Effector memory CD4-positive, alpha-beta T cell (primary cell): ENCODE measurements at places on chromosomes 7 and 10.

- no peak for DNase-seq
Observed at GRCh38 chr7:8384901-8385300, 48.5 kb upstream of the NXPH1 start.

- DNase-seq: no peak
Observed at GRCh38 chr7:139830292-139830691, 1.2 kb downstream of the TBXAS1 start.

DNA sequence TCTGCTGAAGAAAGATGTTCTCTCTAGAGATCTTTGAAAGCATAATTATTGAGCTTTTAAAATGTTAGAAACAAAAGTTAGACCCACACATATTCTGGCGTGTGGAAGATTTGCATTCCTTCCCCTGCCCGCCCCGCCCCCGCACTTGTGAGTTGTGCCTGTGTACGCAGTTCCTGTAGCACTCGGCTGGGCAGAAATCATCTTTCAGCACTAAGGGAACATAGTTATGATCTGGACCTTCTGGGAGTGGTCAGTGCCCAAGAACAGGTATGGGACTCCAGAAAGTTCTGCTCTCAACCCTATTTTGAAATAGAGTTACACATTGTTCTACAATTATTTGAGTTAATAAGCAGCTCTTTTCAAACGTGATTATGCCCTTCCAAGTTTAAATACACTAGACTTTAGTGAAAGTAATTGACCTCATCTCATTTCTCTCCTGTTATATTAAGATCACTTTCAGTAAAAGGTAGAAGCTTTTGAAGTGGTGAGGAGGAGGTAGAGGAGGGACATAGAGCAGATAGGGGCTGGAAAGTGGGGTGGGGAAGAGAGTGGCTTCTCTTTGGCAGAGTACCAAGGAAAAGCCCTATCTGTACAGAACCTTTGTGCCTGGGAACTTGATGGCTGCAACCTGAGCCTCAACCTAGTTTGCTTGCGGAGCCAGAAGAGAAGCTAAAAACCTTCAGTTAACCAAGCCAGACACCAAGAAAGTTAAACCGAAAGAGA is 5.7 kb downstream of the BLVRA start:
- DNase-seq: no peak

GRCh38 chr10:91887272-91888076 is 21.8 kb downstream of the FGFBP3 start:
- no peak for DNase-seq

DNA sequence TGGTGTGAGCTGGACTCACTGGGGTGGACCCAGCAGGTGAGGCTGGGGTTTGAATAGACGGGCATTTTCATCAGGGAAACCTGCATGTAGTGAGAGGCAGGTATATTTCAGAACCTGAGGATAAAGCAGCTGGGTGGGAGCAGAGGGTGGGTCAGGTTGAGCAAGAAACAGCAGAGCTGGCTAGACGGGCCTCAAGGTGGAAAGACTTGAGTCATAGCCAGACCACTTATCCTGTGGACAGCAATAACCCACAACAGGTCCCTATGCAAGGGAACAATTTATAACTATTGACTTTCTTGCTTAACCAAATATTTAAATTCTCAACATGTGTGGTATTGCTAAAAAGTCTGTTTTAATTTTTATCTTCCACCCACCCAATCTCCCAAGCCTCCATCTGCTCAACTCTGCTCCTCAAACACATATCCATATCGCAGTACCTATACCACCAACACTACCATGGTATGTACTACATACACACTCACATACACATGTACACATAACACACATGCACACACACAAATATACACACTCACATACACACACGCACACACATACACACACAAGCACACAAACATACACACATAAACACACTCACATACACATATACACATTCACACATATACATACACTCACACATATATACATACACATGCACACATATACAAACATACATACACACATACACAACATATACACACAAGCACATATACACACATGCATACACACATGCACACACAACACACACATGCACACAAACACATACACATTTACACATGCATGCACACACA is 129.0 kb upstream of the C7orf33 start:
- no peak for DNase-seq

GRCh38 chr10:51034769-51035168 is 39.5 kb upstream of the PRKG1 start:
- DNase-seq: no peak

- DNase-seq: no peak
Observed at GRCh38 chr10:124739986-124740368, 4.2 kb downstream of the FAM53B start.

DNA sequence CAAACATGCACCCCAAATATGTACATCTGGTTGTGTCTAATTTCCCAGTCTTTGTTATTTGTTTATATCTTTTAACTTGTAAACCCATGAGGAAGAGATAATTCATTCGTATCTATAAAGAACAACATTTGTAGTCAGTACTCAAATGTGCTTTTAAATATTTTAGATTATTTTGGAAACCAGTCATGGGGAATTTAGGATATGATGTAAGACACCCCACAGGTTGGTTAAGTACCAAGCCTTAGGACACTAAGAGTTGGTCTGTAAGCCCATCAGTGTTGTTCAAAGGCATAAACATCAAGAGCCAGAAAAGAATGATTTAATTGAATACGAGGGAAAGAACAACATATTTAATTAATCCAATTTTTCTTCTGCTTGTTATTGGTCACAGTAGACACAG is 421.1 kb upstream of the SEMA3C start:
- no peak for DNase-seq

DNA sequence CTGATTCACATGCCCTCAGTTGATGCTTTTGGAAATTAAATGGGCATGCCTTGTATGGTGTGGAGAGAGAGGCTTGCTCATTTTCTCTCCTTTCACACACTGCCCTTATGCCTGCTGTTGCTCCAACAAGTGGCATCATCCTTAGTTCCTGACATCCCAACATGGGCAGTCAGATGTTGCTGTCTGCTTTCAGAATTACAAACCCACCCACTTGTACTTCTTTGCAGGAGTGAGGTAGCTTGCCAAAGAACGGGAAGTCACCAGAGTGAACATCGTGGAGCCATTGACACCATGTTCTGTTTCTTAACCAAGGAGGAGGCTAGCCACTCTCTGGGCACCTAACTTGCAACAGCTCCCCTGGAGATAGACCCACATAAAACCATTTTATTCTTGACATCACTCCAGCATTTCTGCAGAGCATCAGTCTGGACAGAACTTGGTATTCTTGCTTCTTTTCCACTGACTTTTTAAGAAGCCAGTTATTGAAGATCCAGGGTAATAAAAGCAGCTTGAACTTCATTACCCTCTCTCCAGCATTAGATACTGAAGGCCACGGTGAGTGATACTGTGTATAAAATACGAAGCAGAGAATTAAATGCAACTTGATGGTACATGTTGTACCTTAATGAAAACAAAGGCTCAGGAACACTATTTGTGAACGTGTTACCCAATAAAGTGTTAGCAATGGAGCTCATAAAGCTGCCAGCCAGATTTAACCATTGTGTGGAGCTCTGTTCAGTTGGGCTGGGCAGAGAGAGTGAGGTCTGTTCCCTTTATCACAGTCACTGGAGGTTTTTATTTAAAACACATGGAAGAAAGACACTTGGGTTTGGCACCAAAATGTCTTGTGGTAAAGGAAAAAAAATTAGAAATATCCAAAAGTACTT is 195.8 kb upstream of the HABP2 start:
- no peak for DNase-seq

- DNase-seq: no peak
Observed at GRCh38 chr7:116277070-116277469, 66.7 kb downstream of the TES start.

DNA sequence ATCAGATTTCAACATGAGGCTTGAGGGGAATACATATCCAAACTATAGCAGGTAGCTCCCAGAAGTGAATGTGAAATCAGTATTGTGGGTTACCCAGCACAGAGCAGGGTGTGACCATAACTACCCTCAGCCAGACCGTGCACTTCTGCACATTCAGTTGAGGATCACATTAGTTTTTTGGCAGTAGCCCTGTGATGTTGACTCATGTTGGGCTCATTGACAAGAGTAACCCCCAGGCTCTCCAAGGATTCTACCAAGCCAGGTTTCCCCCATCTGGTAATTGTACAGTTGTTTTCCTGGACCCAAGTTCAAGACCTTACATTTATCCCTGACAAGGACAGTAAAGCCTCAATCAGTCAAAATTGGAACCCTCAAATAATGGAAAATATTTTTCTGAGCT is 11.7 kb upstream of the CPA4 start:
- DNase-seq: no peak

DNA sequence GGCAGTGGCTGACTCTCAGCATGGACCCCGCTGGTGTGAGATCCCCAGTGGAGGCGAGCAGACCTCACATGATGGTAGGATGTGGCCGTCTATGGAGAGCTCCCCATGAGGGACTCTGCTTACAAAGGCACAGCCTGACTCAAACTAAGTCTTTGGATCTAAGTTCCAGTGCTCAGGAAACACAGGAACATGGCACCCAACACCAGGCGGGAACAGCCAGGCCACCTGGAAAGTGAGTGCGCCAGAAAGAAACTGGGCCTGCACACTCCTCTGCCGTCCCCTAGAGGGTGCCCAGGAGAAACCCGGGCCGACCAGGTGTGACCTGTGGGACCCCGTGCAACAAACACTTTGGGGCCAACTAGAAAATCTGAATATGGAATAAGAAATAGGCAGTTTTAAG is 10.0 kb downstream of the PITRM1 start:
- no peak for DNase-seq

DNA sequence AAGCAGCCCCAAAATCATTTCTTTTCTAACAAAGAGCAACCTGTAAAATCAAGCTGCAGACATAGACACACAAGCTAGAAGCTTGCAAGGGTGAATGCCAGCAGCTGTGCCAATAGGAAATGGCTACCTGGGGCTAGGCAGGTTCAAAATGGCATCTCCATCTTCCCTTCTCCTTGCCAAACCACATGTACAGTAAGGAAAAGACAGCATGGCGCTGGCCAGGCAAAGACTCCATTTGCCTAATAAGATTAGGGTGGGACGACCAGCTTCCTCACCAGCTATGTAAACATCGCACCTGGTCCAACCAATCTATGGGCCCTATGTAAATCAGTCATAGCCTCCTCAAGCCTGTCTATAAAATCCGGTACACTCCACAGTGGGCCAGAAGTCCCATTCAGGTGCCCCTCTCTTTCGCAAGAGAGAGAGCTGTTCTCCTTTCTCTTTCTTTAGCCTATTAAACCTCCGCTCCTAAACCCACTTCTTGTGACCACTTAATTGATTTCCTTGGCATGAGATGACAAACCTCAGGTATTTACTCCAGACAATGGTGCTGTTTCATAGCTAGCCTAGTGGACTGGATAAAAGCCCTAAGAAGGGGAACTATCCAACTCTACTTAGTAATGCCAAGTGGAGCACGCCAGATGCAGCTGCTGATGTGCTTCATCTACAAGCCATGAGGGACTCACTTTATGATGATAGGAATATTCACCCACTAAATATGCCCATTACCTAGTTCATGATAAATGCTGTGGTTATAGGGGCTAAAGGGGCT is 44.1 kb downstream of the HTR7 start:
- no peak for DNase-seq

DNA sequence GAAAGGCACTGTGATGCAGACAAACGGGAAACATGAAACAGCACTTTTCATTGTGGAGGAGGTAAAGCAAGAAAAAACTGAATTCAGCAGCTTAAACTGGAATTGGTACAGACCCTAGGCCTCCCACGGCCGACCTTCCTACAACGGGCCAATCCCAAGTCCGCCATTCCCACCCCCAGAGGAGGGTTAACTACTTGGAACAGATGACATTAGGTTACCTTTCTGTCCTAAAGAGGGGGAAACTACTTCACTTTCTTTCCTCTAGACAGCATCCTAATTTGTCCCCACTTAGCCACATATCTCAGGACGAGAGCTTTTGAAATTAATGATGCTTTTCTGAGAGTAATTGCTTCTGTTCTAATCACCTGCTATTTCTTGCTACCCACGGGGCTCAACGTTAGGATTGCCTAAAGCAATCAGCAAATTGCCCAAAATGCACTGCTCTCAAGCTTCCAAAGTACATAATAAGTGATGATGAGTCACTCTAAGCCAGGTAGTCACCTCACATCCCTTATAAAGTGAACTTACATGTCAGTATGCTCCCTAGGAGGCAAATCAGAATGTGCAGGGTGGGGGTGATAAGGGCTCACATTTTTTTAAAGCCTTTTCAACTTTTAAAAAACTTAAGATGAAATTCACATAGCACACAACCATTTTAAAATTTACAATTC is 36.7 kb downstream of the LSM5 start:
- no peak for DNase-seq

DNA sequence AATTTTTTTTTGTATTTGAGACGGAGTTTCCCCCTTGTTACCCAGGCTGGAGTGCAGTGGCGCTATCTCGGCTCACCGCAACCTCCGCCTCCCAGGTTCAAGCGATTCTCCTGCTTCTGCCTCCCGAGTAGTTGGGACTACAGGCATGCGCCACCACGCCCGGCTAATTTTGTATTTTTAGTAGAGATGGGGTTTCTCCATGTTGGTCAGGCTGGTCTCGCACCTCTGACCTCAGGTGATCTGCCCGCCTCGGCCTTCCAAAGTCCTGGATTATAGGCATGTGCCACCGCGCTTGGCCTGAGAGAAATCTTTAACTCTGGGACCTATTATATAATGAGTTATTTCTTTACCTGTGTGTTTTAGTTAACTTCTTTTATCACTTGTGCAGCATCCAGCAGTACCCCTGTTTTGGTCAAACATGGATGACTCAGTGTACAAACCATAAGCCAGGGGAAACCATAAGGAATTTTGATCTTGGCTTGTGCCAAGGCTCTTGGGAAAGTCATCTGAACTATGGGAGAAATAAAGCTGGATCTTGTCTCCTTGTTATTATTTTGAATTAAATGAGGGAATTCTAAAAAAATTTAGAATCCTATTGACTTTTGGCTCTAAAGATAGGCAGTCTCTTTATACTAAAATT is 23.6 kb upstream of the ZRANB1 start:
- DNase-seq: no peak

- DNase-seq: no peak
Observed at GRCh38 chr10:69287181-69287580, 8.9 kb downstream of the HK1 start.

- DNase-seq: no peak
Observed at GRCh38 chr7:136677471-136678365, 190.7 kb upstream of the CHRM2 start.

DNA sequence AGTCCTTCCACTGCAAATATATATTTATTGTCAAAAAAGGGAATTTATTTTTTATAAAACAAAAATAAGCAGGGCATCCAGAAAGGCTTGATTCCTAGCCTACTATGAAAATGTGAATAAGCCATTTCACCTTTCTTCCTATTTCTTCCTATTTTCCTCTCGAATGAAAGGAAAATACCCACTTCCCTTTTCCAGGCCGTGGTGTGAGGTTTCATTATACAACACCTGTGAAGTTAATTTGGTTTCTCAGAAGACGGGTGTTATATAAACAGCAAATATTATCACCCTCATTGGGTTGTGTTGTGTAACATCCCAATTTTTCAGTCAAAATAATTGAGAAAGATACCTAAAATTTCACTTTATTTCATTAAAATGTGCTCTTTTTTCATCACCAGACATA is 214.3 kb downstream of the DGKB start:
- no peak for DNase-seq

GRCh38 chr10:60282771-60283353 is 106.8 kb downstream of the ANK3 start:
- DNase-seq: no peak
